ENCODE measurements at places on chromosomes 11 and 22.

DNA sequence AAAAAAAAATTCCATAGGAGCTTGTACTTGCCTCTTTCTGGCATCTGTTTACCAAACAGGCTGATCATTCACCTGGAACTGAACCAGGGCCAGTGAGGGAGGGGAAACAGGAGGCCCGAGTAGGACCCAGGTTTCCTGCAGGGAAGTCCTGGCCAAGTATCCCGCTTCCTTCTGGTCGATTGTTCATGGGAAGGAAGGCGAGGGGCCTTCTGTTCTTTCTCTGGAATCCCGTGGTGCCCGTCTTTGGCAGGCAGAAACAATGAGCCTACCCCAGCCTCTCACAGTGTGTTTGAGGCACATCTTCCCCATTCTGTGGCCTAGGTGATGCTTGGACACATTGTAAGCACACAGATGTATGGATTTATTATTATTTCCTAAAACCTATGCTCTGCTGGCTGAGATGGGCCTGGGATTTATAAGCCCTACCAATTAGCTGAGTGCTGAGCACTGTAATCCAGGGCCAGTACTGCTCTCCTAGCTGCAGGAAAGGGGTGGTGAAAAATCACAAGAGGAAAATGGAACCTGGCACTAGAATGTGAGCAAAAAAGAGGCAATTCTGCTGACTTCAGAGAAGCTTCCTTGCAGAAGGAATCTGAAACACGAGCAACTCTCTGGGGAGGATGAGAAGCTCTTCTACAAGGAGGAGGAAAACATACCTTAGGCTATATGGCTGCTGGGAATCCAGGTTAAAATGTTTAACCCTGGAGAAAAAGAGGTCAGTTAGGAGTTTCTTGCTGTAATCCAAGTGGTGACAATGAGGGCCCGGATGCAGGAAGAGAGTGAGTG is 53.5 kb downstream of the PRR5L start:
- DNase-seq, result no peak

- DNase-seq, result no peak
Observed at GRCh38 chr22:45817745-45818423, 146.2 kb downstream of the ATXN10 start.

- DNase-seq, result peak; percentile 50
Observed at GRCh38 chr11:6438979-6439571, 1.7 kb downstream of the HPX start.

DNA sequence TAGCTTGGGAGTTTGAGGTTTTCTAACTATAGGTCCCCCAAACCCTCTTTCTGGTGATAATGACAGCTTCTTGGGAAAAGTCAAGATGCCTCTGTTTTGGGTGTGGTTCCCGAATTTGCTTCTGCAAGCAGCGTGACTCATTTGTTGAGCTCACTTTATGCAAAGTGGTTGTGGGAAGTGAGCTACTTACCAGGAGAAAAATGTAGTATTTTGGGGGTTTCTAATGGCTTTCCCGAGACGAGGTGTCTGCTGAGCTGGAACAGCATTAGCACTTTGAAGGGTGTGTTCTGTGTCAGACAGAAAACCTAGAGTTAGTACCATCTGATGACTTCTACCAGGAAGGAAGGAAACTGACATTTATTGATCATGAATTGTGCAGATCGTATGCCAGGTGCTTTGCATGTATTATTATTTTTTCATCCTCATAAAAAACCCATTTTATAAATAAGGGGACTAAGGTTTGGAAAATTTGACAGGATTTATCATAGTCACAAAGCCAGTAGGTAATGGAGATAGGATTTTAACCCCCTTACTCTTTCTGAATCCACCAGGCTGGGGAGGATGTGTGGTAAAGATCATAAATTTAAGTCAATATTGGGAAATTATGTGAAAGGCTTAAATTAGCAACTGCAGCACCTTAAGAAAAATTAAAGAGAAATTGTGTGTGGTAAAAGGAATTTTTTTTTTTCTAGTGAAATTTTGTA is 108.8 kb upstream of the CD44 start:
- peak; percentile 35 for DNase-seq

DNA sequence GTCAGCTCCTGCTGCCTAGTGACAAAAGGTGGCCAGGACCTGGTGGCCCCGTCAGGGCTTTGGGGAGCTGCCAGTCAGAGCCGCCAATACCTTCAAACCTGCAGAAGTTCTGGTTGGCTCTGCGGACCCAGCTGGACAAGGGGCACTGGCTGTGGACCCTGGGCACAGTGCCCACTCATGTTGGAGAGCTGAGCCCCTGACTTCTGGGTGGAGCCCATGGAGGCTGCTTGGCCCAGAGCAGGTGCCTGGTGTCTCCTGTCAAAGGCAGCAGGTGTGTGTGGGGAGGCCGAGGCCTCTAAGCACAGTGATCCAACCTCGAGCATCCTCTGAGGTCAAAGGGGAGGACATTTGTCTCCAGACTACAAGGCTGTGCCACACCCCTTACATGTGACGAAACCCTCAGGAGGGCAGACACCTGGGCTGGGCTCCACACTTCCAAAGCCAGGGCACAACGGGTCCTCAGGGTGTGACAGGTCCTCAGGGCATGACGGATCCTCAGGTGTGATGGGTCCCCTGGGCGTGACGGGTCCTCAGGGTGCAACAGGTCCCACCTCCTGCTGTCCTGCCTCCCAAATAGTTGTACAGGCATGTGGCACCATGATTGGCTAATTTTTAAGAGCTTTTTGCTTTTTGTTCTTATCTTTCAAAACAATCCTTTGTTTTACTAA is 37.0 kb downstream of the MUC2 start:
- no peak for DNase-seq

- peak; percentile 24 for DNase-seq
Observed at GRCh38 chr11:87030458-87031054, 7.2 kb upstream of the TMEM135 start.

DNA sequence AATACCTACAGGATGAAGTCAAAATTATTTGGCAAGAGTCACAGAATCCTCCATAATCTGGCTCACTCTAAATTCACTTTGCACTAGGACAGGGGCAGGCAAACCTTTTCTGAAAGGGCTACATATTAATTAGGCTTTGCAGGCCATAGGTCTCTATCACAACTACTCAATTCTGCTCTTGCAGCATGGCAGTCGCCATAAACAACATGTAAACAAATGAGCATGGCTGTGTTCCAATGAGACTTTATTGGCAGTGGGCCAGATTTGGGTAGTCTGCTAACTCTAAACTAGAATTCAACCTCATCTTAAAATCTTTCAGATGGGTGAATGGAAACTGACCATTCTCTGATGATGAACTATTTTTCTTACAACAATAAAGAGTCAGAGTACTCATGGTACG is 5.8 kb downstream of the THRSP start:
- DNase-seq, result no peak
